ENCODE measurements at places on chromosomes 3 and 15.
A peak's percentile ranks its signal among the peaks of the same experiment; 100 is the strongest.

DNA sequence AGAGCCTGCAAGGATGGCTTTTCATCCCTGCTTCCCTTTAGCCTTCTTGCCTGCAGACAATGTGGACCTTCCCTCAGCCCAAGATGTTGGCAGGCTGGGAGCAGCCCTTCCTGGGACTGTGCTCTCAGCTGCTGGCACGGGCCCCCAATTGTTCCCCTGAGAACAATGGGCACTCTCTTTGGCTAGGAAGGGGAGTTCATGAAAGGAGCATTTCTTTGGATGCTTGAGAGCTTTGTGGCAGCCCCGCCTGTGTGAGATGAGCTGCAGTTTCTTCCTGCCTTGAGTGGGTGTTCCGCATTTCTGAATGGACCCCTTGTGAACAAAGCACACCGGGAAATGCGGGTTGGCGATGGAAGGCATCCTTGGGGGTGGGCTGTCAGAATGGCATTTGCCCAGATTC, 35.0 kb upstream of the BSN start:
- DNase-seq, result no peak

DNA sequence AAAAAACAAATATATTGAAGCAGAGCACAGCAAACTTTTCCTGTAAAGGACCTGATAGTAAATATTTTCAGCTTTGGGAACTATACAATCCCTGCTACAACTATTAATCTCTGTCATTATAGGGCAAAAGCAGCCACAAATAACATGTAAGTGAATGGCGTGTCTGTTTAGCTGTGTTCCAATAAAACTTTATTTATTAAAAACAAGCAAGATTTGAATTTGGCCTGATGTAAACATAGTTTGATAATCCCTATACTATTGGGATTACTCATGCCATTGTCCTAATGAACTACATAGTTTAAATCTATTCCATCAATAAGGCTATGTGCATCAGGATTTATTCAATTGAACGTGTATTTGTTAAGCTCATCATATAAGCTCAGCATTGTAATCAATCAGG, 286.8 kb upstream of the CNTN6 start:
- no peak for DNase-seq

DNA sequence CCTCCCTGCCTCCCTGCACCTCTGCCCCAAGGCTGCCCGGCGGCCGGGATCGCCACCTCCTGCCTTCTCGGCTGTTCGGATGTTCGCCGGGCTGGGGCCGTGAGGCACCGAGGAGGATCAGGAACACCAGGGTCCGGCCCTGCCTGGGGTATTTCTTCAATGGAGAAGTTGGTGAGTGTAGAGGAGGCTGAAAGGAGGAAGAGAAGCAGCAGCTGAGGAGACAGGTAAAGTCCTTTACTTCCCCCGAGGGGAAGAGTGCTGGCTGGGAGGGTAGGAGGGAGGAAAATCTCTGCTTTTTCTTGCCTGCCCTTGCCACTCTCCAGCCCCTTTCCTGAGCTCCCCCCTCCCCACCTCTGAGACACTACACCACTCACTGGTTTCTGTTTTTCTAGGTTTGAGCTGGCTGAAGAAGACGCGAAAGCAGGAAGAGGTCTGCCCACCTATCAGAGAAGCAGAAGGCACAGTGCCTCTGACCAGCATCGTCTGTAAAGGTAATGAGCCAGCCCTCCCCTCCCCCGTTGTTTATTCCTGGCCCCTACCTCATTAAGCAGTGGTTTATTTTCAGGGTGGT, 519 bp downstream of the ASB7 start:
- peak; percentile 1 for DNase-seq

DNA sequence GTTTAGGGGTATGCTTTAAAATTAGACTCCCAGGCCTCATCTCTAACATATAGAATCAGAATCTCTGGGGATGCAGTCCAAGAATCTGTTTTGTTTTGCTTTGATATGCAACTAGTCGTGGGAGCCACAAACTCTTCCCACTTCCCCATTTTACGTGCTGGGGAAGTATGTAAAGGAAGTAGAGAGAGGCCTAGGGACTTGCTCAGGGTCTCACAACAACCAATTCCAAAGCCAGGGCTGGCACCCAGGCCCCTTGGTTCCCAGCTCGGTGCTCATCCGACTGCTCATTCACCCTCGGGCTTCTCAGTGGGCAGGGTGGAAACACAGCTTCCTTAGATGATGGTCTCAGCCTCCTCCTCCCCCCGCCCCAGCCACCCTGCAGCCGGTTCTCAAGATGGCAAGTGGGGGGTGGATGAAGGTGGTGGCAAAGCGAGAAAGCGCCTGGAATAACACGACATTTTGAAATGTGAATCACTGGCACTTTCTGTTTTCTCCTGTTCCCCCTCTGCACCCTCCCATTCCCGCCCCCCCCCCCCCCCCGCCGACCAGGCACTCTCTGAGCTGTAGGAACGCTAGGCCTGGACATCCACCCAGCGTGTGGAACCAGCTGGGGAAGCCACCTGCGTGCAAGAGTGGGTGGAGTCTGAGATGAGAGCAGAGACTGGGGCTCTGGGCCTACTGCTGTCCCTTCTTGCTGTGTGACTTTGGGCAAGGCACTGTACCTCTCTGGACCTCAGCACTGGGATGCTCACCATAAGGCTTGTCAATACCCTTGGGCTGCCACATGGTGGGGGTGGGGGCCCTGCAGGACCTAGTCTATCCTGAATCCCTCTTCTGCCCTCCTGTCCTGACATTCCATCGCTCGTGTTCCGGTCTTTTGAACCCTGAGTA, 214.5 kb downstream of the RPLP1 start:
- no peak for DNase-seq

DNA sequence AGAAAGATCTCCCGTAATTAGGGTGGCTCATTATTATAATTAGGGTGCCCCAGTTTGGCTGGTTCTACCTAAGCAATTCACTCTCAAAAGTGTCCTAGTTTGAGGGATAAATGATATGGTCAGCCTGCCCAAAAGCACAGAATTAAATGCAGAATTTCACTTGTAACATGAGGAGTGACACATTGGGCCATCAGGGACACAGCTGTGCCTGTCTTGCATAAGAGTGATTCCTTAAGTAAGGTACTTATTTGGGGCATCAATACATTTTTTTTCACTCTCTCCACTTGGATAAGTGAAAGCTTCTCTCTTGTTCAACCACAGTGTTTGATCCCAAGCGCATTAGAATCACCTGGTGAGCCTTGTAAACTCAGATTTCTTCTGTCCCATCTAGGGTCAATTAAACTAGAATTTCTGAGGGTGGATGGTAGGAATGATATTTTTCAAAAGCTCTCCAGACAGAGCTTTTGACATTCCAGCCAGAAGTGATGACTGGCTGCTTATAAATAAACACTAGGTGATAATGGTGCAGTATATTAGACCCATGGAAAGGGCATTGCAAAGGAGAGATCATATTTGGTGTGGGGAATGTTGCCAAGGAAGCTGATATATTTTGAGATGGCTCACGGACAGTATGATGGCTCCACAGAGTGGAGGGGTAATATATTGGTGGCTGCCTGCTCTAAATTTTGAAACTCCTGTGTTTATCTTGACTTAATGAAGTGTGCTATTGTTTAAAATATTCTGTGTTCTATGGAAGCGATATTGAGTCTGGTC, 458.1 kb upstream of the RASGRP1 start:
- no peak for DNase-seq

- no peak for DNase-seq
Measured at GRCh38 chr3:117510396-117510795, 800.8 kb downstream of the TUSC7 start.

- peak; percentile 57 for DNase-seq
Measured at GRCh38 chr3:196662033-196662432, 22.5 kb downstream of the NRROS start.

DNA sequence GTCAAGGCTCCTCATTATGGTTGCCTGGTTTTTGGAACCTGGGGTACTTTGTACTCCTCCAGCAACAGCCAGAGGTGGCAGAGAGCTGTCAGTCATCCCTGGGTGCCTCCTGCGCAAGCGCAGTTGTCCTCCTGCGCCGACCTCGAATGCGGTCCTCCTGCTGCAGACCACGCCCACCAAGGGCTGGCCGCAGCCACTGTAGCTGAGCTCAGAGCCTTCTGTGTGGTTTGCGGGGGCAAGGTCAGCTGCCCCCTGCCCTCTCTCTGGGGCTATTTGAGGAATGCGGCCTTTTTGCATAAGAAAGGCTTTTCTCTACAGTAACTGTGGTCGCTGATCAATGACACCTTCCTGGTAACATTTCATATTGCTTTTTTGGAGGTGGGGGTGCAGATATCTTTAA, 131.3 kb upstream of the SNRPN start:
- DNase-seq, result no peak

DNA sequence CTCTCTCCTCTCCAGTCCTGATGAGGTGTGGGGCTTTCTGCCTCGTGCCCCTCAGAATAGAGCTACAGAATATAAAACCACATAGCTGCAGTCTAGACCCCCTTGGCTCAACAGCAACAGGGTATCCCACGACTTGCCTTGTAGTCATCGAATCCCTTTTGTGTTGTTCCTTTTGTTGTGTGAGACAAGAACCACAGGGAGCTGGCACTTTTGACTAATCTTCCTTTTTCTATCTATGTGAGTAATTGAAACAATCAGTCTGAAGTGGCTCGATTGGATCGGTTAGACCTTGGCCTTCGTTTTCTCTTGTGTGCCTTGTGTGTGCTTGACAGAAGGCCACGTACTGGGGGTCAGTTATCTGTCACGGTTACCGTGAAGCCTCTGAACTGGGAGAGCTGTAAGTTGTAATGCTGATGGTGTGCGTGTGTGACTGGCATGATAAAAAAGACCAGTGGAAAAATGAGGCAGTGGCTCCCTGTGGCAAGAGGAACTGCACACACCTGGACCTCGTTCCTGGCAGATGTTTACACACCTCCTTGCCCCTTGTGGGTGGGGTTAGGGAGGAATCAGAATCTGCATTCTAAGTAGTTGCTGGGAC, 23.2 kb upstream of the IQCF6 start:
- DNase-seq, result no peak

GRCh38 chr15:92714077-92714476, 58.5 kb upstream of the FAM174B start:
- DNase-seq, result no peak

DNA sequence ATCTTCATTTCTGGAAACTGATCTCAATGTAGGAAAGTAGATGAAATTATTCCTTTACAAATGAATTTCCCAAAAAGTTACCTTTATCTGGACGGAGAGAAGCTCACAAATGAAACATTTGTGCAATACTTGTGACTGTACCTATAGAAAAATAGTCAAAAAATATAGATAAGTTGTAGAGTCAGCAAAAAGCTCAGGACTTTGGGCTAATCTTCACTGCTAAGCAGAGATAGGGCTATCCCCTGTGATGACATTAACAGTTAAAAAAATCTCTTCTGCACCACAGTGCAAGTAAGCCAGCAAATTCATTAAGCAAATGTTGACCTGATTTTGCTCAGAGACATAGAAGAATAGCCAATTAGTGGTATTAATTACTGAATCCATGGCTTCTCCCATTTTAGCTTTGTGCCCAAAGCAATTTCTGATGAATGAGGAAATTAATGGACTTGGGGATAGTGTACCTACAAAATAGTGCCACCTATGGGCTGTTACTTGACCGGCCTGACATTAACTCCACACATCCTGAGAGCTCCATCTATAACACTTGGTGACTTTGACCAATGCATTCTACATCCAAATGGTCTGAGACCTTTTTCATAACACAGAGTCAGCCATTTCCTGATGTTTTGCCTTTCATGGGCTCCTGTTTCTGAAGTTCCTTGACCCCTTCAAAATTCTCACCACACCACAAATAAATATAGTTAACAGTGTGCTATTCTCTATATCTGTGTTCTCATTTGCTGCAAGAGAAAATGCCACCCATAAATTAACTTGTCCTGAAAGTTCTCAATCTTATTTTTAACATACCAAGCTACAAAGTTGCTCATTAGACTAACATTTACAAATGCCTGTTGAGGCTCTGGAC, 105.0 kb downstream of the SSR3 start:
- no peak for DNase-seq

GRCh38 chr3:23923786-23924185, 6.9 kb downstream of the RPL15 start:
- no peak for DNase-seq

GRCh38 chr15:66894986-66895780, 170.2 kb upstream of the SMAD3 start:
- no peak for DNase-seq

DNA sequence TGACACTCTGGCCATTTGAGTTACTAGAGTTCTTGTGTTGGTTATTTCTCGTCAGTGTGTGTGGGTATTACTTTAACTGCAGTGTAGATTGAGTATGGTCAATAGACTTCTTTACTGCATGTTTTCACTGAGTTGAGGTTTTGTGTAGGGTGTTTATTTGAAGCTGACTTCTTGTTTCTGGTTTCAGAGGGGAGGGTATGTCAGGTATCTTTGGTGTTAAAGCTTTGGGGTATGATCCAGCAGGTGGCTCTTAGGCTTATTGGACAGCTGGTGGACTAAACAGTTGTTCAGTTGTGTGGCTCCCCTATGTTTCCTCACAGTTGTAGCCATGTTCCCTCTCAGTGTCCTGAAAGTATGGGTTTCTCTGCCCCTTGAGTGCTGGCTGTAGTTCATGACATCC, 72.0 kb downstream of the AKAP13 start:
- no peak for DNase-seq

DNA sequence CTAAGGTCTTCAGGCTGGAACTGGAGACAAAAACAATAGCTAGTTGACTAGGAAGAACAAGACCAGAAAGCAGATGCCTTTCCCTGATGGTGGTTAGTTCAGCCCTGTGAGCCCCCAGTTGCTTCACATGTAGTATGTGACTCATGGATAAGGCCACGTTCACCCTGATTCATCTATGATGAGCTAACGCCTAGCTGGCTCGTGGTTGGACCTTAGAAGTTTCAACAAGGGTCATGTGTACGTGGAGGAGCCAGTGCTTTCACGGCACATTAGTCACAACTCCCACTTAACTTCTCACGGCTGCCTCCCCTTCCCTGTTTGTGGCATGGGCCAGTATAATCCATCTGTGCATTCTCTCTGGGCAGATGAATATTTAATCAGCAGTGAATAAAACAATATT, 20.6 kb downstream of the COL8A1 start:
- DNase-seq, result no peak

GRCh38 chr15:48354694-48355303, 23.6 kb downstream of the DUT start:
- no peak for DNase-seq

- no peak for DNase-seq
Measured at GRCh38 chr15:63997715-63998442, 48.4 kb downstream of the DAPK2 start.

GRCh38 chr15:38093931-38094330, 158.7 kb upstream of the SPRED1 start:
- no peak for DNase-seq

- no peak for DNase-seq
Measured at GRCh38 chr3:72274493-72275330, 489.8 kb upstream of the PROK2 start.

- no peak for DNase-seq
Measured at GRCh38 chr15:40343512-40343911, 2.8 kb upstream of the CCDC9B start.

DNA sequence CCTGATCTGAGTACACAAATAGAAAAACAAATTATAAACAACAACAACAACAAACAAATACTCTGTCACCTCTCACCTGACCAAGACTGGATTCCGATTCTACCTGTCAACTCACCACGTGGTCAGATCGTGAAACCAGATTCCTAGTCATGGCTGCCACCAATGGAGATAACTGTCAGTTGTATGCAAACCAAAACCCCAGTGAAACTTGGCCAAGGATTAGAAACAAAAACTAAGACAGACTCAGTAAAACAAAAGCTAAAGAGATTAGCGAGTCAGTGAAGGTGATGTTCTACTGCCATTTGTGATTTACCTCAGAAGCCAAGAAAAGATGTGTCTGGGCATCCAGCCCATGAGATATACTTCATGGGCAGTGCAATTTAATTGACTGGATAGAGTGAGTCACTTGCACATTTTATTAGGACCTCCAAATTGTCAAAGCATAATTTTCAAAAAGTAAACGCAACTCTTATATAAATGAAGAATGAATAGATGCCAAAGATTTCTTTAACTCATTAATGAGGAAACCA, 31.1 kb downstream of the PHLDB2 start:
- DNase-seq, result no peak

All from NCI-H510A (cell line).